ENCODE measurements at places on chromosomes 5 and 9.

DNA sequence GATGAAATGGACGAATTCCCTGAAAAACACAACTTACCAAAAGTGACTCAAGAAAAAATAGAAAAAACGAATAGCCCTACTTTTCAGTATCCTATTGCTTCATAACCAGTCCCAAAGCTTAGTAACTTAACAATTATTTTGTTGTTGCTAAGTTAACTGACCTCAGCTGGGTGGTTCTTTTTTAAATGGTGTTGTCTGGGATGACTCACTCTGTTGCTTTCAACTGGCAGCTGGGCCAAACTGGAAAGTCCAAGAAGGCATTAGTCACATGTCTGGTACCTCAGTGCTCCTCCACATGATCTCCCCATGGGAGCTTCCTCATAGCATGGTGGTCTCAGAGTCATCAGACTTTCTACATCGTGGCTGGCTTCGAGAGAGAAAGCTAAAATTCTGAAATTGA lies 47.8 kb upstream of the ADAMTS2 start:
- DNase-seq, result no peak

GRCh38 chr9:94987731-94988130 lies 261.2 kb downstream of the AOPEP start:
- DNase-seq, result no peak

DNA sequence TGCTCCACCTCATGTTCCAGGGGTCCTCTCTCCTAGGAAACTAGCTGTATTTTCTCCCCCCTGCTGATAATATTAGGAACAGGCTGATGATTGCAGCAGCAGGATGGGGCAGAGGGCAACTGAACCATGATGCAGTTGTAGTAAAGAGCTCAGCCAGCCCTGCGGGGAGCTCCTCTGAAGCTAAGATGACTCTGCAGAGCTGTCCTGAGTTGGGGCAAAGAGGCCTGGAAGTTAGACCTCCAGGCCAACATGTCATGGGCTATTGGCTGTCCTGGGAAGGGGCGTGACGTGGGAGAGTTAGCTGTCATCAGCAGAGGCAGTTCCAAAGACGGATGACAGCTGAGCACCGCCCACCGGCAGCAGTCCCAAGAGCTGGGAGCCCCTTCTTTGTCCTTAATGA lies 6.6 kb upstream of the FBP1 start:
- DNase-seq, result no peak

DNA sequence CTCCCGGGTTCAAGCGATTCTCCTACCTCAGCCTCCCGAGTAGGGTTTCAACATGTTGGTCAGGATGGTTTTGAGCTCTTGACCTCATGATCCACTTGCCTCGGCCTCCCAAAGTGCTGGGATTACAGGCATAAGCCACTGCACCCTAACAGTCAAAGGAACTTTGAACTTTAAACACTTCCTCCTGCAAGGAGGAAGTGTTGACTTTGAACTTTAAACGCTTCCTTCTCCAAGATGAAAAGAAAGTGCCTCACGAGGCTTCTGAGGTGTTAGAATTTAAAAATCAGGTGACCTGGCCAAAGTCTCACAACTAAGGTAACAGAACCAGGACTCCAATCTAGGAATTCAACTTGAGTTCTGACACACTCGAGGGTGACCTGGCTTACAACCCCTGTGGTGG lies 150.9 kb downstream of the BRINP1 start:
- no peak for DNase-seq

- DNase-seq, result no peak
These were observed 49.8 kb downstream of the SGCD start for GRCh38 chr5:156376751-156377150.

DNA sequence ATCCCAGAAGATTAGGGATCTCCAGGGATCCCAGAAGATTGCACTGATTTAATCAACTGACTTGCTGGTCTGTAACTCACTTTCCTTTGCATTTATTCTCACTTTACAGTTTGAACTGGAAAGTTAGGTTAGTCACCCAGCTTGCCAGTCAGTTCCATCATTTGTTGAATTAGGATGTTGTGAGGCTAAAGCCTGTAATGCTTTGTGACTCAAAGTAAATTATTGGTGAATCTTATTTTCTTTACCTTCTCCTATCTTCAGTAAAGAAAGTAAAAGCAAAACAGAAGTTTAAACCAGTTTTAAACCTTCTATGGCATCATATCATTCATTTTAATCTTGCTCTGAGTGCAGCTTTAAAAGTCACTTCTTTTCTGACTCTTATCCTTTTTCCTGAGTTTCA lies 85.8 kb downstream of the SLC44A1 start:
- no peak for DNase-seq

- DNase-seq, result no peak
These were observed 285.6 kb downstream of the ARHGAP26 start for GRCh38 chr5:143055596-143056338.

DNA sequence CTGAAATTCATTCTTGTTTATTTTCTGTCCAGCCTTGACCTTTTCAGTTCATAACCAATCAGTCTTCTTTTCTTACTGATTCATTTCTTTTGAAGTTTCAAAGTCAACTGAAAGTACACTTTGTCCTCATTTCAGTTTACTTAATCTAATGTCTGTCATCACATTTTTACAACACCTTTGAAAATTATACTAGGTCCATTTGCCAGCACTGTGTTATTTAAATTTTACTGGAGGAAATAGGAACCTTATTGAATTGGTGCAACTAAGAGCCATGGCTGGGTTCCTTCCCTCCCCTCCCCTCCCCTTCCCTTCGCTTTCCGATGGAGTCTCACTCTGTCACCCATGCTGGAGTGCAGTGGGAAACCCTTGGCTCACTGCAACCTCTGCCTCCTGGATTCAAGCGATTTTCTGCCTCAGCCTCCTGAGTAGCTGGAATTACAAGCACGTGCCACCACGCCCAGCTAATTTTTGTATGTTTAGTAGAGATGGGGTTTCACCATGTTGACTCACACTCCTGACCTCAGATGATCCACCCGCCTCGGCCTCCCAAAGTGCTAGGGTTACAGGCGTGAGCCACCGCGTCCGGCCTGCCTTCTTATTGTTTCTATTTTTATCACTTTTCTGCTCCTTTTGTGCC lies 6.3 kb downstream of the RMI1 start:
- DNase-seq, result no peak

- DNase-seq, result no peak
These were observed 89.2 kb downstream of the DAPK1 start for GRCh38 chr9:87586731-87587355.

DNA sequence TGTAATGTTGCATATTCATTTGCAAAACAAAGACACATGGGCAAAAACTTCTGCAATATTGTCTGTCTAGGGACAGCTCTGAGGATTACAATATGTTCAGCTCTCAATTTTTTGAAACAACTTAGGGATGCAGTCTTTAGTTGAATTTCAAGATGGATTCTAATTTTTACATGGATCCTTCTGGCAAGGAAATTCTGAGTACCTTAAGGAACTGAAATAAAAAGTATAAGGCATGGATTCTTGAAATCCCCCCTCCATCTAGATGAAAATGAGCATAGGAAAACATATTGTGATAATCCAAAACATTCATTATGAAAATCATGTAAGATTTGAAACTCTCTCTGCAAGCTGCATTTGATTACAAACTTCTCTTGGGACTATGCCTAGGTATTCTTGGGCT lies 568.6 kb downstream of the CETN3 start:
- DNase-seq, result no peak

DNA sequence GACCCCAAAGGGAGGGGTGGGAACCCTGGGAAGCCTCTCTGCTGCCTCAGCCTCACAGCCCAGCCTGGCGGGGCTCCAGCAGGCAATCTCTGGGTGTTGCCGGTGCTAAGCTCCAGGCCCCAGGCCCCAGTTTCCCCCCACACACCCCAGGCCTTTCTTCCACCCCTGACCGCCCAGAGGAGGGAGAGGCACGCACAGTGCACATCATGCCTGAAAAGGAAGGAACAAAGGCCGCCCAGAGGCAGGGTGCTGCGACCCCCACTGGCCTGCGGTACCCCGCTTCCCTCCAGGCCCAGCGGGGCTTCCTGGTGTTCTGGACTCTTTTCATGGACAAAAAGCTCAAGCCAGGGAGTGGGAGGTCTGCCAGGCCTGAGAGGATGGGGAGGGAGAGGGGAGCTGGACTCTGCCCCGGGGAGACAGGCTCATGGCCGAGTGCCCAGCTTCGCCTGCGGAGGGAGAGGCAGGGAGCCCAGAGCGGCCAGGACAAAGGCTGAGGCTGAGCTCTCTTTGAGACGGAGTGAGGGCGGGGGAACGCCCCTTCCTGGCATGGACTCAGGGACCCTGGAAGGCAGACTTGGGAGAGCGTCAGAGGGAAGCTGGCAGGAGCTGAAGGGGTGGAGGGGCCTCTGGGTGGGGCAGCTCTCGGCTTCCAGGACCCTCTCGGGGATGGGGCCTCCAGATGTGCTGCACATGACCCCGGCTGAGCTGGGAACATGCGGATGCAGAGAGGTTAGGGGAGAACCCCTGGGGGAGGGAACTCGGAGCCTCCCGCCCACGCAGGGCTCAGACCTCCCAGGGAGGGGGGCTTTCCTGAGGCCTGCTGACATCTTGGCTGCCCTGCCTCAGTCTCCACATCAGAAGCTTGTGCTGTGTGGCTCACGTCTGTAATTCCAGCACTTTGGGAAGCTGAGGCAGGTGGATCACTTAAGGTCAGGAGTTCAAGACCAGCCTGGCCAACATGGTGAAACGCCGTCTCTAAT lies 1.8 kb upstream of the ENTPD2 start:
- DNase-seq, result no peak

- DNase-seq, result no peak
These were observed 191.6 kb downstream of the TRIM36 start for GRCh38 chr5:114977979-114978573.

DNA sequence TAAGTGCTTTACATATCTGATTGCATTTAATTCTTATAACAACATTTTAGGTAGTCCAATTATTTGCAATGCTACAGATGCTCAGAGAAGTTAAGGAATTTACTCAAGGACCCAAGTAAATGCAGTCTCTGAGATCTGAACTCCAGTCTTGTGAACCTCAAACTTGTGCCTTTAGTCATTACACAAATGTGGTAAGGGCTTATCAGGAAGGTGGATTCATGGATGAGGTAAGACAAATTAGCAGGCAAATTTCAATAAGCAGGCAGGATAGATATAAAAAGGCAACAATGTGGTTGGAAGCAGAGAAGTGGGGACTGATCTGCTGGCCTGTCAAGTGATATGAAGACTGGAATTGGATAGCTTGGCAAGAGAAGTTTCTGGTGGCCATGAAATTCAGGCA lies 29.5 kb downstream of the HMHB1 start:
- DNase-seq, result no peak

DNA sequence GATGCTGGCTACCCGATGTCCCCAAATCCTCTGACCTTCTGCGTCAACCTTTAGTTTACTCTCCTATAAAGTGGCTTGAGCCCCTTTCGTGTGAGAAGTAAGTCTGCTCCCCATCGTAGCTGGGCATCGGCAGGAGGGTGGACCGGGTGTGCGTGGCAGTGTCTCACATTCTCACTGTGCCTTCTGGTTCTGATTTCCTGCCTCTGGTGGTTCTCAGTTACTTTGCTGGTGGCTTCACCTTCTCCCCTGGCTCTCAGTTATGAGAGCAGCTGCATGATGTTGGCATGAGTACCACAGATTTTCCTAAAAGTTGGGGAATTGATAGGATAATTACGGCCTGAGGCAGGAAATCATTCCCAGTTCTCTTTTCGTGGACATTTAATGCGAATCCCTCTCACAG lies 47.0 kb upstream of the RPS23 start:
- DNase-seq, result no peak

DNA sequence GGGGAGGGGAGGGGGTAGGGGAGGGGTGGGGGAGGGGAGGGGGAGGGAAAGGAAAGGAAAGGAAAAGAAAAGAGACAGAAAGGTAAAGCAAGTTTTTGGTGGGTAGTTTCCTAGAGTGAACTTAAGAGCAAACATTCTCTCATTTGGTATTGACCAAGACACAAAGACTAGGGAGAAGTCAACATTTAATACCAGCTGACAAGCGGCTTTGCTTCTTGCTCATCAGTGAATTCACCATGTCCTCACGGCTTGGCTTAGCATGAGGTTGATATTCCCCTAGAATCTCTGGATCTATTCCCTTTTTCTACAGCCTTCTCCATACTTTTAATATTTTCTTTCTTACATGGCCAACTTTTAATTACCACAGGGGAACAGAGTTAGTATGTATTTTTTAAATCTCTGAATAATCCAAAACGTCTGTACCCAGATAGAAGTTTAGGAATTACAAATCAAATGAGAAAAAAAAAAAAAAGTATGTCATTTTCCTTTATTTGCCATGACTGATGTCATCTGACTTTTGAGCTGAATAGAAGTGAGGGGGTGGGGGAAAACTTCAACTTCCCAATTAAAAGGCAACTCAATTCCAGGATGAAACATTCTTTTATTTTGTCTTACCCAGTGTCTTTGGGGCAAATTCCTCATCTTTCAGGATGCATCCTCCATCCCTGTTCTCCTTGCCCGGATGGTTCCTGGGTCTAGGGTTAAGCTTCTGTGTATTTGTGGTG lies 40.1 kb upstream of the GLIS3 start:
- DNase-seq, result no peak

- no peak for DNase-seq
These were observed 665.5 kb upstream of the ZNF608 start for GRCh38 chr5:125411744-125412560.

- DNase-seq, result no peak
These were observed 2.8 kb downstream of the PDLIM7 start for GRCh38 chr5:177494346-177495195.

DNA sequence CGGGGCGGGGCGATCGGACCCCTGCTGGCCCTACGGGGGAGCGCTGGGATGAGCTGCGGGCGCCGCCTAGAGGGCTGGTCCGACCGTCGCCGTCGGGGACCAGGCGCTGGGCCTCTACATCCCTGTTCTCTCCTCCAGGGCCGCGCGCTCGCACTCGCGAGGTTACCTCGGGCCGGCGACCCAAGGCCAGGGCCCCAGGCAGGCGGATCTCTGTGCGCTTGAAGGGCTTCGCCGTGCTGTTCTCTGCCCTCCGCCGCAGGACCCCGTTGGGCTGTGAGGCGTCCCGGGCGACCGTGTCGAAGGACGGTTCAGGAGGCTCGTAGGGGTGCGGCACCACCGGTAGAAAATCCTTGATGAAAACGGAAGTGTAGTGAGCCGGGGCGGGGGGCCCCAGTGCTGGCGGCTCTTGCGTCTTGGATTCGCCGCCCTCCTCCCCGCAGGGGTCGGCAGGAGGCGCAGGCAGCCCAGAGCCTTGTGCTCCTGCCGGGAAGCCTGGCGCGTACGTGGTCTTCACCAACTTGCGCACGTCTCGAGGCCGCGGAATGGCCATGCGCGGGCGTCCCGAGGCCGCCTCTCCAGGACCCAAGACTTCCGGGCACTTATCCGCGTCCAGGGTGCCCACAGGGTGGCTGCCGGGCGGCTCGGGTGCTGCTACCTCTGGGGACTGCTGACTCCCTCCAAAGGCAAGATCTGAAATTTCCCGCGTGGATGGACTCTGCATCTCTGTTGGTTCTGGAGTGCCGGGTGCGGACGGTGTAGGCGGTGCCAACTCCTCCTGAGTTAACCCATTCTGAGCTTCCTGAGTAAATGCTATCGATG lies 2.0 kb downstream of the PROB1 start:
- no peak for DNase-seq

DNA sequence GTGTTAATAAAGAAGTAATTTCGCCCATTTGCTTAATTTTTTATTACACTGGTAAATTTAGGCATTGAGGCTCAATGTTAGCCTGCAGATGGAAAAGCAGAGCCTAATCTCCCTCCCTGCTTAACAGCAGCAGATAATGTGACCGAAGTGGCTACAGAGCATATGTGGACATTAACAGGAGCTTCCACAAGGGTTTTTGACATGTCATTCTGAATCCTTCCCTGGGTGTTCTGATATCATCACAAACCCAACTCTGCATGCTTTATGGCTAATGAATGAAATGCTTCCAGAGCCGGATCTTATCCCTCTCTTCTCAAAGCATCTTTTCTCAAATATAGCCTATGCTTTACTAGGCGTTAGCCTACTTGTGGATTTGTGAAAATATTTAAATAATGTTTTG lies 208.6 kb downstream of the CAAP1 start:
- DNase-seq, result no peak
